ENCODE measurements at places on chromosomes 16 and 17.
A peak's percentile ranks its signal among the peaks of the same experiment; 100 is the strongest.

- peak; percentile 59 for DNase-seq
These were observed at the start of gene CMTM3 for GRCh38 chr16:66604376-66605176. Gene CMTM3 (plus strand): TSS chr16:66604704. CDS start chr16:66604806, 102 bp downstream.

GRCh38 chr17:82195675-82196672 lies 16.7 kb downstream of the CCDC57 start:
- DNase-seq, result no peak

- peak; percentile 38 for DNase-seq
These were observed 17.1 kb downstream of the TBX2 start for GRCh38 chr17:61416540-61417363.

- DNase-seq, result no peak
These were observed 101.2 kb downstream of the MRTFB start for GRCh38 chr16:14172200-14172809.

DNA sequence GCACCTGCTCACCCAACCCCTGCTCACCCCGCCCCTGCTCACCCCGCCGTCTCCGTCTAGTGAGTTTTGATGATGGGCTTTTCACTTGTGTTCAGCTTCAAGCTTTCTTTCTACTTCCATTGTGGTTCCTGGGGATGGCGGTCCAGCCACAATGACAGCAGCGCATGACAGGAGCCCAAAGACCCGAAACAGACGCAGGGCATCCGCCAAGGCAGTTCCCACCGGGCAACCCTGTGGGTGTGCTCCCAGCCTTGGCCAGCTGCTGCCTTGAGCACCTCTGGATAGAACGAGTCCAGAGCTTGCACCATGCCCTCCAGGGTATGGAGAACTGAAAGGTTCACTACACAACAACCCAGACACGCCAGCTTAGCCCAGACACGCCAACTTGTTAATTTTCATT lies 92.9 kb upstream of the CHMP6 start:
- DNase-seq, result no peak

- no peak for DNase-seq
These were observed 15.4 kb downstream of the ZNF18 start for GRCh38 chr17:11981862-11982261.

- DNase-seq, result no peak
These were observed 301.8 kb upstream of the MAF start for GRCh38 chr16:79902351-79902750.

DNA sequence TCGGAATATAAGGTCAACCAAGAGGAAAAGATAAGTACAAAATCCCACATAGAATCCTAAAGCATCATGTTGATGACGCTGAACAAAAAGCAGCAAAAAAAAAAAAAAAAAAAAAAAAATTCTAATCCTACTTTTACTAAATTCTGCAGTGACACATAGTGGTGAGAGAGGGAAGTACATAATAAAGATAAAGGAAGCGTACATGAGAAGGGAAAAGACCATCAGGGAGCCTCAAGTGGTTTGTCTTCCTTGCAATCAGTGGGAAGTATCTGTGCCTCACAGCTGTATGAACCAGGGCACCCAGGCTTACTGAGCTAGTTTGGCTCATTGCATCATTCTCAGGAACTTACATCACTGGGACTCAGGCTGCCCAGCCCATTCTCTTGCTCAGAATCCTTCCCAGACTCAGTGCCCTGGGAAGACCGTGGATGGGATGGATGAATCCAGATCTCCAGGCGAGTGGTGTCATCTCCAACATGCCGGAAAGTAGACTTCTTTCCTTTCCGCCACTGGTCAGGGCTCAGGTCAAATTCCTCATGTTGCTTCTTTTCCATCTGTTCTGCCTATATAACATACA lies 21.2 kb downstream of the SMG6 start:
- DNase-seq, result no peak
